ENCODE measurements at places on chromosomes 7 and 10.

DNA sequence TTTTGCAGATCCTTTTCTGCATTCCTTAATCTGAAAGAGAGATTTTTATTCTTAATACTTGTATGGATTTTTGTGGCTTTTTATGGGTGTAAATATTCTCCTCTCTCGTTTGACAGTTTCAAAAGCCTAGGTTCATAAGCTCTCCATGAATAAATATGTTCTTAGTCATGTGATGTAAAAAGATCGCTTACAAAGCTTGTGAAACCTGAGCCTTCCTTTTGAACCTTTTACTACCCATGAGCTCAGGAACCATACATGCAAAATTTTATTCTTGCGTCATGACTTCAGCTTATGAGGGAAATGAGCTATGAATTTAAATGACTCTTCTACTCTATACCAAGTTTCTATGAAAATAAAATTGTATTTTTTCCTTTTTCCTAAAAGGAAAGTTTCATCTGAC lies 98.7 kb downstream of the POLL start:
- DNase-seq, result no peak

DNA sequence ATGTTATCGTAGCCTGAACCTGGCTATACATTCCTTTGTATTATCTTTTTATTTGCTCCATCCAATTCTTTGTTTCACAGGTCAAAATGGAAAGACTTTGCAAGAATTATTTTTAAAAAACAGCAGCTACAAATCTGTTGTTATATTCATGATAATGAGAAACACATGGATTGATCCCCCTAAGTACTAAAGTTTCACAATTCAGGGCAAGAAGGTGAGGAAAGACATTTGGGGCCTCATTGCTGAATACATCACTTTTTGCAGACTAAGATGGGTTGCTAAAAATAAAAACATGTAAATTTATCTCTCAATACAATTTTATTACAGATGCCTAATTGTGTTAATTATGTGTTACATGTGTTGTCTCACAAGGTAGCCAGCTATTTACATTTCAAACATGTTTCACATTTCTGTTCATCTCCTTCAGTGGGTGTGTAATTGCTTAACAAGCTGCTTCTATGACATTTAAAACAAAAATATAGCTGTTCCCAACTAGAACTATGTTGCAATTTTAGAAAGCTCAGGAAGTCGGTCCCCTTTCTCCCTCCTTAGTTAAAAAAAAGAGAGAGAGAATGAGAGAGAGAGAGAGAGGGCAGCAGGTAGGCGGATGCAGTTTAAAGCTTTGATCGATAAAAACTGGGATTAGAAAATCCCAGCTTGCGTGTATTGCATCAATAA lies 606.3 kb upstream of the FZD8 start:
- DNase-seq, result no peak

DNA sequence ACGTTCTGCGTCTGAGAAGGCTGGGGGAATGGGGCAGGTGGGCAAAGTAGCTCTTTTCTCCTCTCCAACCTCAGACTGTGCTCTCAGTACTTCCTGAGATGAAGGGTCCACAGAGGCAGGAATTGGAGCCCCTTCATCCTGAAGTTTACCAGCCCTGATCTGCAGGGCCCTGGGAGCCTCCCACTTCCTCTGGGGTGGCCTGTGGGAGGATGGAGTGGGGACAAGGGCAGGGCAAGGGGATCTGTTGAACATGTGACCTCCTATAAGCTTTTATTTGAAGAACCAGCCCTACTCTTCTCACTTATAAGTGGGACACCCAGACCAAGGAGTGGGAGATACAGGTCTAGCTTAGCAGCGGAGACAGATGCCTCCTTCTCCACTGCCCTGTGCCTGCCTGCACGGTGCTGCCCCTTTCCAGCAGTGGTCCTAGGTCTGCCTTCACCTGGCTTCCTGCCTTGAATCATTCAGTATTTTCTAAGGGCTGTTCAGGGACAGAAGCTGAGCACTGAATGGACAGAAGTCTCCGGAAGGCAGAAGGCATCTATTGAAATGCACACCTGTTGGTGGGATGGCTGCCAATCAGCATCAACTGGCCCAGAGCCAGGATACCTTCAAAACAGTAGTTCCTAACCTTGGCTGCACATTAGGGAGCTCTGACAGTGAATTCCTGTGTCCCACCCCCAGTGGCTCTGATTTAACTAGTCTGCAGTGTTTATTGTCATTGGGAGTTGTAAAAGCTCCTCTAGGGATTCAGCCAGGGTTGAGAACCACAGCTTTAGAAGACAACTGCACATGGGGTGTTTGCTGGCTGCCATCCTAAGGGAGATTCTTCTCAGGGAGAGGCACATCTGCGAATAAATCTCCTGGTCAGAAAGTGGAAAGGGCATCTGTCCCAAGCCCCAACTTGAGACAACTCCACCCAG lies 2.7 kb upstream of the ARHGAP22 start:
- no peak for DNase-seq

- no peak for DNase-seq
Measured at GRCh38 chr10:20257422-20257821, 441.2 kb downstream of the PLXDC2 start.

GRCh38 chr7:33649476-33650441 lies 255.6 kb upstream of the BMPER start:
- DNase-seq, result no peak

- no peak for DNase-seq
Measured at GRCh38 chr10:100303724-100304319, 17.3 kb upstream of the BLOC1S2 start.

All from CMK (cell line).